ENCODE measurements at places on chromosomes 2 and 18.
A peak's percentile ranks its signal among the peaks of the same experiment; 100 is the strongest.

DNA sequence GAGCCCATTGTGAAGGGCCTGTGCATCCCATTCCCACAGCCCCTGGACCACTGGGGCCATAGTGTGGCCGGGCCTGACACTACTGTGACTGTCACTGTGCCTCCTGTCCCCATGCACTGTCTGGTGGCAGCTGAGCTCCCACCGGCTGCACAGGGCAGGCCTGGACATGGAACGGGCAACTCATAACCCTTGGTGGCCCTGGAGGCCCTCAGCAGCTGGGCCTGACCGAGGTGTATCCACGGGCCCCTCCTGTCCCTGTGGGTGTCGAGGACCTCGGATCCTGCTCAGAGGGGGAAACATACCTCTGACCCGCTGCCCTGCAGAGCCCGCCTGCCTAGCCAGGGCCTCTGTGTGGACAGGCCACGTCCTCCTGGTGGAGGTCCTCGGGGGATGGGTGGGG, 7.8 kb upstream of the GAL3ST2 start:
- no peak for DNase-seq

DNA sequence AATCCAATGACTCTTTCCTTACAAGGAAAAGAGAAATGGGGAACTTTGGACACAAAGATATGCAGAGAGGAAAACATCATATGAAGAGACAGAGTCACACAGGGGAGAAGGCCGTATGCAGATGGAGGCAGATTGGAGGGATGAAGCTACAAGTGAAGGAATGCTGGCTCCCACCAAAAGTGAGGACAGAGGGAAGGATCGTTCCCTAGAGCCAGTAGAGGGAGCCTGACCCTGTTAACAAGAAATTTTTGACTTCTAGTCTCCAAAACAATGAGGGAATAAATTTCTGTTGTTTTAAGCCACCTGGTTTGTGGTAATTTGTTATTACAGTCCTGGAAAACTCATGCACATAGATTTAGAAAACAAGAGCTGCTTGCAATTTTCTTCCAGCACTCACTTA, 169.3 kb downstream of the PMAIP1 start:
- no peak for DNase-seq

GRCh38 chr18:62984656-62985315, 269.4 kb downstream of the PHLPP1 start:
- DNase-seq = no peak

GRCh38 chr2:223797037-223797436, 40.3 kb downstream of the AP1S3 start:
- DNase-seq = no peak

DNA sequence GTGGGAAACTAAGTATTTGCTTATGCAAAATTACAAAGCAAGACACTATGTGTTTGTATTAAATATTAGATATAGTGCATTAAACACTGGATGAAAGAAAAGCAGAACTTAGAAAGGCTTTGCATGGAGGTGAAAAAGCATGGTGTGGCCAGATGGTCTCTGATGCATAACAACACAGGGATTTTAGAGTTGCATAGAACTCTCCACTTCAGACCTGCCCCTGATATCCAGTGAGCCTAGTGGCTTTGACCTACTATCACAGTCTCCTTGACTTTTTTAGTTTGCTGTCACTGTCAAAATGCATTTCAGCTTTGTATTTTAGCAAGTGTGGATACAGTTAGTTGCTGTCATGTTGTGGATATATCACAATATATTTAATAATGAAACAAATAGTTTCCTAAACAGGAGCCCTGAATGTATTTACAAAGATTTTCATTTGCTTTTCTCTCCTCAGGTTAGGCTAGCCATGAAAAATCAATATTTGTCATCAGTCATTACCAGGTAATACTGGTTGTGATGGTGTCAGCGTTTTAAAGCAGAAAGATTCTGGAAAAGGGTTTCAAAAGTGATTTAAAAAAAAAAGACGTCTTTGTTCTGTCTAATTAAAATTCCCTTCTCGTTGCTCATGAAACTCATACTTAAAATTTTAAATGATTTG, 5.2 kb downstream of the CSRNP3 start:
- no peak for DNase-seq

DNA sequence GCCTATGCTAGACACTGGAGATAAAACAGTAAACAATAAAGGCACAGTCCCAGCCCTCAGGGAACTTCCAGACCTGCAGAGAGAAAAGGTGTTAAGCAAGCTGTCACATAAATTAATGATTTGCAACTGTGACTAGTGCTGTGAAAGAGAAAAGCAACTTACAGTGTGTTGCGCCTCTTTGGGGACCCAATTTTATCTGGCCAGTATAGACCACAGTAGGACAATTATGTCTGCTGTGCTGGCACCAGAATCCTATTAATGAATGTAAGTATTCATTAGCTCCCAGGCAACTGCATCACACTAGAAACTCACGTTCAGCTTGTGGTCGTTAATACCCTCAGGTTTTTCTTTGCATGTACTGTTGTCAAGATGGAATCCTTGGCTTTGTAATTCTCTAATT, 55.3 kb upstream of the CHST9 start:
- DNase-seq = no peak

DNA sequence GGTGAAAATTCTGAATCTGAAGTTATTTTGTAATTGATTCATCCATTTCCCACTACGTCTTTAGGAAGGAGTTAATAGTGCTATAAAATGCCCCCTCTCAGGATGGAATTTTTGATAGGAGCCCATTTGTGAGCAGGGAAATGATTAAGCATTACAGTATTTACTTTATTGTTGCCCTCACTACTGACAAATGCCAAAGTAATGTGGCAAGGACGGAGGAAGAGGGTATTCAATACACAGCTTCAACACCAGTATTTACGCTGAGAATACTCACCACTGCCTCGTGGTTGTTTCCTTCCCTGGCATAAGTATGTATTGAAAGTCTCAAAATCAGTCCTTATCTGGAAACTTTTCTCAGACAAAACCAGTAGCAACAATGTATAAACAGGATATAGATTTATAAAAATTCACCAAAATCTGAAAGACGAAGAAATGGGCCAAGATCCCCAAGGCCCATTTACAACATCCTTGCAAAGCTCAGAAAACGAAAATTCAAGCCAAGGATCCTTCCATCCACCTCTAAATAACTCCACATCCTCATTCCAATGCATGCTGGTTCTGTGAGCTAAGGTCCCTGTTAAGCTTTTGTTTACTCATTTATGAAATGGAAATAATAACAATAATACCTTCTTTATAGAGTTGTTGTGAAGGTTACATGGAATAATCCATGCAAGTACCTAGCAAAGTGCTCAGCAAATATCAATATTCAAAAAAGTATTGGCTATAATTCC, 29.3 kb downstream of the FEZ2 start:
- DNase-seq = no peak

GRCh38 chr18:35282353-35282752, 7.7 kb downstream of the ZSCAN30 start:
- no peak for DNase-seq

DNA sequence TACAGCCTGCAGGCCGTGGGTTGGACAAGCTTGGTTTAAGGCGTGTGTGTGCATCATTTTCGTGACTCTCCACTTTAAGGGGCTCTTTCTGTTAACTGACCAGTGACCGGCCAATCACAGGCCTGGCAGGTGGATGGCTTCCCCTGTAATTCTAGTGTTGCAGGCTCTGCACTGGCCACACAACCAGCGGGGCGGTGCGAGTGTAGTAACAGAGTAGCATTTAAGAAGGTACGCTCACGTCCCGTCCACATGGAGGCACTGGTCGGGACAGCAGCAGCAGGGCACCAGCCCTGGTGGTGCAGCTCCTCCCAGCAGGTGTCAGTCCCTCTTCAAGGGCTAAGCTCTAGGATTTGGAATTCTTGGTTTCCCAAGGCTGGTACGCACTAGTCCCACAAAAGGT, 8.0 kb upstream of the ANO7 start:
- DNase-seq = no peak

DNA sequence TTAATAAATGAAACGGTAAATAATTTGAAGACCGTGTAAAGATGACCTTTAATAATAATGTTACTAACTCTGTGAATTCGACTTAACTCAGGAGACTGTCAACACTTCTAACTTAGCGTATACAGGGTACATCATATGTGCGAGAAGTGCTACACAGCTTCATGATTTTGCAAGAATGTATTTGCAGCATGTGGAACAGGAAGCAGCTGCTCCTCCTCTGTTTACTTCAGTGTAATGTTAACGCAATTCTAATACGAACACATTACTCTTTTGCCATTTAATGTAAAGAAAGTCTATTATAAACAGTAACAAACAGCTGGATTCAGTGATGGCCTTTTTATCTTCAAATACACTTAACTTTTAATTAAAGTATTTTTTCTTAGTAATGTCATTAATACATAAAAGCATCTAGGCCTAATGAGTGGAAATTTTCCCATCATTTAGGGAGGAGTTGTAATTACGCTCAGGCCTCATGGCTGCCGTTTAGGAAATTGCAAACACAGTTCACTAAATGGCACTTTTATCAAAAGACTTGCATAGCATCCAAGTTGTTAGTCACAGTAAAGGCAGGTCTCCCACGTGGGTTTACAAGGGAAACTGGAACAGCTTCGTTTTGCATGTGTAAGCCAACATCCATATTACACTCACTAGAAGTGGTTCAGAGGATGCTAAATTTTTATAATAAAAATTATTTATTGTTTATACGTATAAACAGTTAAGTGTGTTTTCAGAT, 635.7 kb downstream of the FBXO15 start:
- DNase-seq = no peak

DNA sequence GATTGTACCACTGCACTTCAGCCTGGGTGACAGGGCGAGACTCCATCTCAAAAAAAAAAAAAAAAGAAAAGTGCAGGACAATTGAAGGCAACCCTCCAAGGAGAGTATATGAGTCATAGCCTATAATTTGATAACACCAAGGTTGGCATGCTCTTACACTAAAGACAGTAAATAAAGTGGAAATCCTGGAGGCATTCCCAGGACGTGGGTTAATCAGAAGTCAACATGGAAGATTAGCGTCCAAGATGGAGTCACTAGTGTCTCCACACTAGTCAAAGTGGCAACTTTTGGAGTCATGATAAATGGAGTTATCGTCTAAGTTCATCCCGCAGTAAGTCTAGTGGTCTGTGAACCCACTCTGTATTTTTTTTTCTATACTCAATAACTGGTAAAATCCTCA, 21.2 kb upstream of the UGGT1 start:
- DNase-seq = no peak

DNA sequence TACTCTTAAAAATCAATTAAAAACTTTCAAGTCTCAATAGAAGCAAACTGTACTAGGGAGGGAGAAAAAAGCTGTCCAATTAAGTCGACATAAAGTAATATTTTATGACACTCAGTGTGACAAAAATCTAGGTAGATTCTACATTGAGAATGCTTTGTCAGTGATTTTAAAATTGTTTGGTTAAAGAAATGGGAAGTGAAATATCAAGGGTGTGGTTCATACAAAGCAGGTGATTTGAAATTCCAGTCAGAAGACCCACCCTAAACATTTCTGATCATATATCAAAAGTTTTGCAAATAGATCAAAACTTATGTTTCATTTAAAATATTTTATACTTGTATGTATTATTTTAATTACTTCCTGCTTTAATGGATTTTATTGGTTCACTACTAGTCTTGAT, 338.9 kb upstream of the DCC start:
- DNase-seq = no peak

DNA sequence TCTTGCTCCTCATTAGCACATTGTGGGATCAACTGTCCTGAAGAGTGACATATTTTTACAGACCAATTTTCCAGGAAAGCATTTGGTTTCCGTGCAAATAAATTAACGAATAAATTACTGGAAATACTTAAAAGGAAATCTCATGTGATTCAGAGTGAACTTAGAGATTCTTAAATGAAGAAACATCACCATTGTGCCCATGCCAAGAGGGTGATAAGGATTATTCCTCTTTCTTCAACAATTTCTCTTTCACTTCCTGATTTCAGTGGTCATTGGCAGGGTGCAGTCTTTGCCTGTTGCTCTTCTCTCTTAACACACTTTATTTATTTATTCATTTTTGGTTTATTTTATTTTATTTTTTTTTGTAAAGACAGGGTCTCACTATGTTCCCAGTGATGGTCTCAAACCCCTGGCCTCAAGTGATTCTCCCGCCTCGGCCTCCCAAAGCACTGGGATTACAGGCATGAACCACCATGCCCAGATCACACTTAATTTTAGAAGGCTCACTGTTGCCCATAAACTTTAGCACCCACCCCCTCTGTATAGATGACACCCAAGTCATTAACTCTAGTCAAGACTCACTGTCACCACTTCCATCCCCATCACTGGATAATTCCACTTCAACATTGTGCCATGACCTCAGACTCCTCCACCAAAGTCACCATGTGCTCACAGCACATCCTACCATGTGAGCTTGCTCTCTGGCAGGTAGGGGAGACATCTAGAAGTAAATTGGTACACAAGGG, 92.6 kb upstream of the CERS6 start:
- DNase-seq = no peak

GRCh38 chr2:3600256-3600855, 5.4 kb downstream of the COLEC11 start:
- no peak for DNase-seq

GRCh38 chr18:68854786-68855391, 57.0 kb downstream of the CCDC102B start:
- DNase-seq = no peak

- no peak for DNase-seq
Observed at GRCh38 chr18:36737316-36737715, 91.5 kb downstream of the TPGS2 start.

- no peak for DNase-seq
Observed at GRCh38 chr2:196944570-196944969, 18.1 kb upstream of the PGAP1 start.

DNA sequence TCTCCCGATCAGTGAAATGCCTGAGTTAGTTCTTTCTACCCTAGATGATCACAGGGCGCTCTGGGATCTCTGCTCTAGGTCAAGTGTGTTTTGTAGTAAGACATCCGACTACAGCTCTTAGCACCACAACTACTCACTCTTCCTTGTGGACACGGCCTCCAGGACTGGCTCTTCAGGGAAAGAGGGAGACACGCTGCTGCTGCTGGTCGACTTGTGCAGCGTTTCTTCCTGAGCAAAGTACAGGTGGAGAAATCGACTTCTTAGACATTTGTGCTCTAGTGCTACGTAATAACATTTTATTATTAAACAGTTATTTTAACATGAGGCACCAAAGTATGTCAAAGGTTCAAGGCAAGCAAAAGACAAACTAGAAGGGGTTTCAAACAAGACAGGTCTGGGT, 57.0 kb downstream of the PRELID3A start:
- DNase-seq = no peak

GRCh38 chr2:203469546-203469945, 65.6 kb downstream of the RAPH1 start:
- no peak for DNase-seq

DNA sequence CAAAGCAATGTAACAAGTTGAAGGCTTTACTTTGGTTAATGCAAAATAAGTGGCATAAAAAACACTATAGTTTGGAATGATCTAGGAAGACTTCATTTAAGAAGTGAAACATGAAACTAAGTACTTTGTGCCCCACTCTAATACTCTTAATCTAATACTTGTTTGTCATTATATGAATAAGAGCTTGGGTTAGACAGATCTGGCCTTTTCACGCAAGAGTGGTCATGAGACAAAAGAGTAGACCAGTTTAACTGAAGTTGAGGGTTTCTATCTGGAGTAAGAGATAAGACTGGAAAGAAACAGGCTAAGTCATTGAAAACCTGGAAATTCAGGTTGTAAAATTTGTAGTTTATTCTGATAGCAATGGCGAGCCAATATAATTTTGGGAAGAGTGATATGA, 2.8 kb downstream of the SLC30A6 start:
- peak; percentile 41 for DNase-seq

GRCh38 chr2:84792856-84793522, 87.9 kb downstream of the TRABD2A start:
- DNase-seq = no peak
